Panc1 (cell line): ENCODE measurements at places on chromosomes 13 and 19. TPM values are rescaled to one million over a fixed set of nuclear protein-coding genes. Genes with fewer than 3 reads are reported as not detected.
A peak's percentile ranks its signal among the peaks of the same experiment; 100 is the strongest.

DNA sequence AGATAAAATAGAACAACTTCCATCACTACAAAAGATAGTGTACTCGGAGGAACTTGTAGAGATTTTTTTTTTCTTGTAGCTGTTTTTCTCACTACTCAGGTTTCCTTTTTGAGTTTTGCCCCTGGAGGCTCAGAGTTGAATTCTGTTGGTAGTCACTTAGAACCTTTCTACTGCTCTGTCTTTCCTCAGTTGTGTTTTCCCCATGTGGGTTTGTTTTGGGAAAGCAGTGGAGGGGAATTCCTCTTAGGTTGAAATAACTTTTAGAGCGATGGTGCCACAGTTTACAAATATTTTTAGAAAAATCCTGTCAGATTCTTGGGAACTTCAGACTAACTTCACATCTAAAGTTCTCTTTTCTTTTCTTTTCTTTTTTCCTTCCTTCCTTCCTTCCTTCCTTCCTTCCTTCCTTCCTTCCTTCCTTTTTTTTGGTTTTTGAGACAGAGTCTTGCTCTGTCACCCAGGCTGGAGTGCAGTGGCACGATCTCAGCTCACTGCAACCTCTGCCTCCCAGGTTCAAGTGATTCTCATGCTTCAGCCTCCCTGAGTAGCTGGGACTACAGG is 65.8 kb downstream of the LRCH1 start:
- DNase-seq = no peak

- DNase-seq = peak; percentile 53
Observed at GRCh38 chr13:45162821-45163220, 38.0 kb downstream of the KCTD4 start.

- no peak for DNase-seq
Observed at GRCh38 chr13:79405501-79405830, 589 bp downstream of the RBM26 start.

DNA sequence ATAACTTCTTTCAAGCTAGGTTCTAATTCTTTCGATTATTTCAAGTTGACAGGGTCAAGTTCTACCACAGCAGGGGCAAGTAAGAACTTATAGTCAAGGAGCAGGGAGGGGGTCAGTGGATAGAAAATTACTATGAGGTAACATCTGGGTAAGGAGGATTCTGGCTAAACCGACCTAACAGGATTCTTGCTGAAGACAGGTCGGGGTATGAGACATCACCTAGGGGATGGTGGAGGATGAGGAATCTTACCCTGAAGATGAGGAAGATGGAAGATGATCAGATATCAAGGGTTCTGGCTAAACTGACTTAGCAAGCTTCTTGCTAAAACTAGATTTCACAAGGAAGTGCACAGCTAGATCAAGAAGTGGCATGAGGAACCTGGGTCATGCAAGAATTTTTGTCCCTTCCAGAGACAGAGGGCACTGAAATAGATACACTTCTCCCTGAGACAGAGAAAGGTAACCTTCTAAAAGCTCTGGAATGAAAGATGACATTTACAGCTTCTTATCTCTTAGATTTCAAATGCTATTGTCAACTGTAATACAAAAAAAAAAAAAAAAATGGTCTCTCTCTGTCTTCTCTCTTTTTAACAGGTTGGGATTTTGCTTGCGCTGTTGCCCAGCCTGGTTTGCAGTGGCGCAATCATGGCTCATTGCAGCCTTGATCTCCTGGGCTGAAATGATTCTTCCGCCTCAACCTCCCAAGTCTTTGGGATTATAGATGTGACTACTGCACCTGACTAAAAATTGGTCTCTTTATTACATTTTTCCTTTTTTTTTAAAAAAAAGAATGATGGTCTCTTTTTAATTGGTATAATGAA is 9.6 kb upstream of the METTL21C start:
- DNase-seq = no peak

DNA sequence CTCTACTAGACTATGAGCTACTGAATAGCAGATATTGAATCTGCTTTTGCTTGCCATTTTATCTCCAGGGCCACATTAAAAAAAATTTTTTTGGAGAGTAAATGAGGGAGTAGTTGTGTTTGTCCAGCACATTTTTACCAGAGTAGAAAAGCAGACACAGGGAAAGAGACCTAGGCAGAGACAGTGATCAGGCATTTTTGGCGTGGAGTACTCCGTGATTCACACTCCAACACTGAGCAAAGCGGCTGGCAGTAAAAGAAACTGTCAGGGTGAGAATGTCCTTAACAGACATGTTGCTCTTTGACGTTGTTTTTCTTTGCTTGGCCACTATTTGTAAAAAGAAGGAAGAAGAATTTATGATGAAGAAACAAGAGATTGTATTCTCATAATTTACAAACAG is 304.0 kb downstream of the TDRD3 start:
- DNase-seq = no peak

GRCh38 chr13:64083396-64083795 is 2667.7 kb upstream of the PCDH20 start:
- DNase-seq = no peak

- DNase-seq = no peak
Observed at GRCh38 chr19:1133471-1133929, 29.7 kb downstream of the GPX4 start.

DNA sequence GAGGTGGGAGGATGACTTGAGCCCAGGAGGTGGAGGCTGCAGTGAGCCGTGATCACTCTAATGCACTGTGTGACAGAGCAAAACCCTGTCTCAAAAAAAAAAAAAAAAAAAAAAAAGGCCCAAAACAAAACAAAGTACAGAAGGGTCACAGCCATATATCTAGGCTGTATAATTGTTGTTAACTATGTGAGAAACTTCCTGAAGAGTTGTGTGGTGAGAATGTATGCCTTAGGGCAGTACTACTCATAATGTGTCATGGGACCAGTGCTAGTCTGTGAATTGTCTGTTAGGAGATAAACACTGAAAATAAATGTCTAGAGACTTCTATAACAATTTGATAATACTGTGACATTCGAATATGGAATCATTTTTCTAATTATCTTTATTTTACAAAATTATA is 43.1 kb downstream of the PAN3 start:
- peak; percentile 7 for DNase-seq

DNA sequence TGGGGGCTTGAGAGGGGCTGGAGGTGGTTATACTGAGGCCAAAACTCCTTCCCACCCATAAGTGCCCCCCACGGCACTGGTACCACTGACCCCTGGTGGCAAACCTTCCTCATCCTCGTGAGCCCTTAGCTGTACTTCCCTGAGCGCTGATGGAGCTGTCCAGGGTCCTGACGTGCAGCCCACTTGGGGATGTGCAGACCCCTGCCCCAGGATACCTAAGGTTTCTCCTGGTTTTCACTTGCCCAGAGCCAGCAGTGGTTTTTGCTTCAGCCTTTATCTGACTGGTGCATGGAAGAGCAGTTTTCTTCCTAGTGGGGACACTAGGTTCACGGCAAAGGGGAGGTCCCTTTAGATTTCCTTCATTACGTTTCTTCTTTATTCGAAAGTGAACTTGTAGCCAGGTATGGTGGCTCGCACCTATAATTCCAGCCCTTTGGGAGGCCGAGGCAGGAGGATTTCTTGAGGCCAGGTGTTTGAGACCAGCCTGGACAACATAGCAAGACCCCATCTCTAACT is 28.7 kb upstream of the KCTD15 start:
- DNase-seq = no peak

DNA sequence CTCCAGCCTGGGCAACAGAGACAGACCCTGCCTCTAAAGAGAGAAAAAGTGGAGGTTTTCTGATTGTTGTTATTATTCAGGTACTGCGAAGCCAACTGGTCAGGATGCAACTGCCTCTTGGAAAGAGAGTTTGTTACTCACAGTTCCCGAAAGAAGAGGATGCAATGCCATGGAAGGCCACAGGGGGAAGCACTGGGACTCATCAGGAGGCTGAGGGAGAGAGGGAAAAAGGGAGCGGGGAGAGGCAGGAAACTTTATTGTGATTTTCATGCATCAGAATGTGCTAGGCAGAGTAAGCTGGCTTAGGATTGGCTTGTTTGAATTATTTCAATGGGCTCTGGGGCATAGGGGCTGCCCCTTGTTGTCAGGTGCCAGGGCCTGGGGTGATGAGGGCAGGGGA is 27.6 kb downstream of the MYO9B start:
- DNase-seq = no peak

- DNase-seq = no peak
Observed at GRCh38 chr13:80058626-80059025, 282.3 kb downstream of the SPRY2 start.

- no peak for DNase-seq
Observed at GRCh38 chr19:40739030-40739839, 11.0 kb downstream of the ACTMAP start.

DNA sequence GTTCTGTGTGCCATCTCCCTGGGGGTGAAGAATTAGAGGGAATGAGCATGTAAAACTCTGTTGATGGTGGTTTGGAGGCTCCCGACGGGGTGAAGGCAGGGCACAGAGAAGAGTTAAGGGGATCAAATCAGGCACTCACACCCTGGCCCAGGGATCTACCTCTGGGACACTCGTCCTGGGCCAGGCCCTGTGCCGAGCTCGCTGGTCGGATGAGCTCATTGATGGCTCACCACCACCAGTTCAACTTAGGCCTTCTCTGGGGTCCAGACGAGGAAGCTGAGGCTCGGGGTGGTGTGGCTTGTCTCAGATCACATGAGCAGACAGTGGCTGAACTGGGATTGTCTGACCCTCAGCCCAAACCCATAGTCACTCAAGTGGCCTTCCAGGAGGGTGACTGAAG is 1.6 kb downstream of the NACC1 start:
- DNase-seq = no peak

- no peak for DNase-seq
Observed at GRCh38 chr19:29889702-29890101, 52.3 kb upstream of the URI1 start.

- DNase-seq = no peak
Observed at GRCh38 chr13:97542102-97542685, 108.2 kb downstream of the RAP2A start.

DNA sequence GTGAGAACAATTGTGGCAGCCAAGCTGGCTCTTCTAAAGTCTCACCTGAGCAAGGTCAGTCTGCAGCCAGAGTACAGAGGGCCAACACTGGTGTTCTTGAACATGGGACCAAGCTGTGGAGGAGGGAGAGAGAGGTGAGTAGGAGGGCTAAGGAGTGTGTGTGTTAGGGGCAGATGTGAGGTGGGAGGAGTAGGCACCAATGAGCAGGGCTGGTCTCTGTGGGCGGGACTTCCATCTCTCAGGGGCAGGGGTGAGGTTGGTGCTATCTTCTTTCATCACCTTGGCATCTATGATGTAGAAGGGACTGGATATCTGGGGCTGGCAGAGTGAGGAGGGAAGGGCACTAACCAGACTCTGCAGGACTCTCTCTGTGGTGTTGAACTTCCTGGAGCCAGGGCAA is 72.4 kb downstream of the MBD3L1 start:
- no peak for DNase-seq

DNA sequence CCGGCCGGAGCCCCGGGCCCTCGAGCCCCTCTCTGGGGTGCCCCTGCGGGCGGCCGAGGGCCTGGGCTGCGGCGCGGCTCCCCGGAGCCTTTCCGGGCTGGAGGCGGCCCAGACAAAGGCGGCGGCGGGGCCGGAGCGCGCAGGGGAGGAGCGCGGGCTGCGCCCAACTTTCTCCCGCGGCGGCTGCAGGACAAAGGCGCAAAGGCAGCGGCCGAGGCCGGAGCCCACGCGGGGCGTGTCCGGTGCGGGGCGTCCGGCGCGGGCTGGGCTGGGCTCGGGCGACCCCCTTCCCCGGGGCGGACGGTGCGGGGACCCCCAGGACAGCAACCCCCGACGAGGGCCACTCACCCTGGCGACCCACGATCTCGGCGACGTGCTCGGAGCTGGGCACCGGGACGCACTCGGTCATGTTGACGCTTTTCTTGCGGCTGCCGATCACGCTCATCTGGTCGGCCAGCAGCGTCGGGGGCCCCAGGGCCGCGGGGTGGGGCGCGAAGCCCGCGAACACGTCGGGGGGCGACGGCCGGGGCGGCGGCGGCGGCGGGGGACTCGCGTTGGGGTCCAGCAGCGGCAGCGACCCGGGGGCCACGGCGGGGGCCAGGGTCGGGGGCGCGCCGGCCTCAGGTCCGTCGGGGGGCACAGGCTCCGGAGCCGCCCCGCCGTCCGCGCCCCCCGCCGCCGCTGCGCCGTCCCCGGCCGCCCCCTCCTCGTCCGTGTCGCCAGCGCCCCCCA is 843 bp downstream of the MEX3D start:
- DNase-seq = no peak

DNA sequence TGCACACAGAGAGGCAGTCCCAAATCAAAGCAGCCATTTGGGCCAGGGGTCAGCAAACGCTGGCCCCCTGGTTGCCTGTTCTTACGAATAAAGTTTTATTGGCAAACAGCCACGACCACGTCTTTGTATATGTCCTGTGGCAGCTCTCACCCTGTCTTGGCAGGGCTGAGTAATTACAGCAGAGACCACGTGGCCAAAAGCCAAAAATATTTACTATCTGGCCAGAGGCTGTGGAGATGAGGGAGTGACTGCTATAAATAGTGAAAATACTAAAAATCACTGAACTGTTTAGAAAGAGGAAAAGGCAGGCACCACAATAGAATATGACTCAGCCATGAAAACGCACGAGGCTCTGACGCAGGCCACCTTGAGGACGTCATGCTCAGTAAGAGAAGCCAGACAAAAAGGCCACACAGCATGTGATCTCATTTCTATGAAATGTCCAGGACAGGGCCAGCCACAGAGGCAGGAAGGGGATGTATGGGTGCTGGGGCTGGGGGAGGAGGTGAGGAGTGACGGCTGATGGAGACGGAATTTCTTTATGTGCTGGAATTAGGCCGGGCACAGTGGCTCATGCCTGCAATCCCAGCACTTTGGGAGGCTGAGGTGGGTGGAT is 29.4 kb downstream of the SMIM24 start:
- DNase-seq = peak; percentile 91

- DNase-seq = no peak
Observed at GRCh38 chr13:44396701-44397580, 23.3 kb downstream of the SERP2 start.

- DNase-seq = no peak
Observed at GRCh38 chr19:8174706-8175105, 25.3 kb upstream of the FBN3 start.

Gene DCLK1
- total RNA-seq = not detected

Gene HPN
- 0.08 TPM for total RNA-seq

Gene WBP4
- 10.0 TPM for total RNA-seq

Gene LILRA6
- total RNA-seq = 0.08 TPM

Gene OR7C1
- total RNA-seq = not detected

Gene RANBP3
- total RNA-seq = 54.6 TPM

Gene VAV1
- total RNA-seq = 0.05 TPM

Gene DKKL1
- total RNA-seq = 0.95 TPM

Gene SLC15A1
- 0.18 TPM for total RNA-seq

Gene KLK8
- total RNA-seq = not detected

Gene NAPSA
- 2.5 TPM for total RNA-seq
